OCI-LY7 (cell line): ENCODE measurements at places on chromosomes 7 and 10. TPM values are rescaled to one million over a fixed set of nuclear protein-coding genes. Genes with fewer than 3 reads are reported as not detected.
A peak's percentile ranks its signal among the peaks of the same experiment; 100 is the strongest.

The CALML3 gene
- not detected in 2 replicates for total RNA-seq

The DHX32 gene
- 0.27 TPM in 1 of 2 replicates, not detected in the other for total RNA-seq

DNA sequence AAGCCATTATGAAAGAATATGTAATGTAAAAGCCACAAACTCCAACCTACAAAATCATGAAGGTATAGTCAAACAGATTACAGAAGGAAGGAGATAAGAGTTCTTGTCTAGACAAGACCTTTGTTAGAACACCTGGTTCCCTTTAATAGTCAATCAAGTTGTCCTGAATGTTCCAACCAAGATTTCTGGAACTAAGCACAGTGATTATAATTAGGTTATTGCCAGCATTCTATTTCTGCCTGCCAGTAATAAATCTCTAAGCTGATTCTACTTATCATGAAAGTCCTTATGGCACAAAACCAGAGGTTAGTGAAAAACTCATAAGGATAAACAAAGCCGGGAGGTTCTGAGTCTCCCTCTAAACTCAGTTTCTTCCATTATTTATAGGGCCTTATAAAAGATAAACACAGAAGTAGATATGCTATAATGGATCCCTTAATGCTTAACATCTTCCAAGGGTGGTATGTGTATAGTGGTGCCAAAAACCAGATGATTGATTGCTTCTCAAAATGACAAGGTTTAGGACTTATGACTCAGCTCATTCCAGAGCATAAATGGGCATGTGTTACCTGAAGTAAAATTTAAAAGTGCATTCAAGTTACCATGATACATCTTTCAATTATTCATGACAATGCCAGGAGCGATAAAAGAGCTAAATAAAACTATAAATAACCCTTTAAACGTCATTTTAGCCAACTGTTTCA lies 237.2 kb downstream of the CSTF2T start:
- no peak for DNase-seq

DNA sequence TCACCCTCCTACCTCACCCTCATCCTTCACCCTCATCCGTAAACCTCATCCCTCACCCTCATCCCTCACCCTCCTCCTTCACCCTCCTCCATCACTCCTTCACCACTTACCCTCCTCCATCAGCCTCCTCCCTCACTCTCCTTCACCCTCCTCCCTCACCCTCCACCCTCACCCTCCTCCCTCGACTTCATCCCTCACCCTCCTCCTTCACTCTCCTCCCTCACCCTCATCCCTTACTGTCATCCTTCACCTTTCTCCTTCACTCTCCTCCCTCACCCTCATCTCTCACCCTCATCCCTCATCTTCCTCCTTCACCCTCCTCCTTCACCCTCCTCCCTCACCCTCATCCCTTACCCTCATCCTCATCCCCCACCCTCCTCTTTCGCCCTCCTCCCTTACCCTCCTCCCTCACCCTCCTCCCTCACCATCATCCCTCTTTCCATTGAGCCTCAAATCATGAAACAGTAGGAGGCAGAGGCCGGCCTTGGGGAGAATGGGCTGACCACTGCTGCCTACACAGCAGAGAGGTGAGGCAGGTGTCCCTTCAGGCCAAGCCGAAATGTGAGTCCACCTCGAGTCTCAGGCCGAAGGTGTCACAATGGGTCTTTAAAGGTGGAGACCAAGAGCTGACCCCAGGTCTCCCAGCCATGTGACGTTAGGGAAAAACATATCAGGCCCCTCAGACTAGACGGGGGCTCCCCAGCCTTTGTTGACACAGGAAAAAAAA lies 53.0 kb downstream of the PDGFA start:
- DNase-seq: no peak

DNA sequence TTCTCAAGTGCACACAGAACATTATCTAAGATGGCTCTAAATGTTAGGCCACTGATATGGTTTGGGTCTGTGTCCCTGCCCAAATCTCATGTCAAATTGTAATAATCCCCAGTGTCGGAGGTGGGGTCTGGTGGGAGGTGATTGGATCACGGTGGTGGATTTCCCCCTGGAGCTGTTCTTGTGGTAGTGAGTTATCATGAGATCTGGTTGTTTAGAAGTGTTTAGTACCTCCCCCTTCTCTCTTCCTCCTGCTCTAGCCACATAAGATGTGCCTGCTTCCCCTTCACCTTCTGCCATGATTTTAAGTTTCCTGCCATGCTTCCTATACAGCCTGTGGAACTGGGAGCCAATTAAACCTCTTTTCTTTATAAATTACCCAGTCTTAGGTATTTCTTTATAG lies 11.2 kb upstream of the GSTK1 start:
- no peak for DNase-seq

- DNase-seq: peak; percentile 36
Observed at GRCh38 chr10:30384701-30385201, 35.7 kb upstream of the MTPAP start.

GRCh38 chr7:2062648-2063047 lies 170.1 kb downstream of the MAD1L1 start:
- no peak for DNase-seq

DNA sequence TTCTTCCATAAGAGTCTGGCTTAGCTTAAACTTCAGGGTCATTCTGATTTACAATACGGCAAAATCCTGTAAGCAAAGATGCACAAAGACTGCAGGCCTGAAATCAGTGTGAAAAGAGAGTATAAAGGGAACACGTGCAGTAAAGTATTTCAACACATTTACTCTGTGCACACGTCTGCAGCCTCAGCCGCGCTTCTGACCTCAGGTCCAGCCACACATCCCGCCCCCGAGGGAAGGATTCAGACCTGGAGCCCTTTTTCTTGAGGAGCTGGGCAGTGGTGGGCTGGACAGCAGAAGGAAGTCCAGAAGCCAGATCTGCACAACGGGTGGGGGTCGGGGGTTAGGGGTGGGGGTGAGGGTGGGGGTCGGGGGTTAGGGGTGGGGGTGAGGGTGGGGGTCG lies 58.9 kb upstream of the FAM20C start:
- no peak for DNase-seq

- peak; percentile 23 for DNase-seq
Observed at GRCh38 chr7:129950191-129950932, 2.4 kb downstream of the UBE2H start.
